ENCODE measurements at places on chromosomes 16 and 17. TPM values are rescaled to one million over a fixed set of nuclear protein-coding genes. Genes with fewer than 3 reads are reported as not detected.

The CMTM1 gene
- 5.2 TPM for total RNA-seq

- DNase-seq: no peak
These were observed 283.7 kb downstream of the CPPED1 start for GRCh38 chr16:12519986-12520385.

The KRT222 gene
- total RNA-seq: 5.0 TPM

The PITPNC1 gene
- total RNA-seq: 41.9 TPM

DNA sequence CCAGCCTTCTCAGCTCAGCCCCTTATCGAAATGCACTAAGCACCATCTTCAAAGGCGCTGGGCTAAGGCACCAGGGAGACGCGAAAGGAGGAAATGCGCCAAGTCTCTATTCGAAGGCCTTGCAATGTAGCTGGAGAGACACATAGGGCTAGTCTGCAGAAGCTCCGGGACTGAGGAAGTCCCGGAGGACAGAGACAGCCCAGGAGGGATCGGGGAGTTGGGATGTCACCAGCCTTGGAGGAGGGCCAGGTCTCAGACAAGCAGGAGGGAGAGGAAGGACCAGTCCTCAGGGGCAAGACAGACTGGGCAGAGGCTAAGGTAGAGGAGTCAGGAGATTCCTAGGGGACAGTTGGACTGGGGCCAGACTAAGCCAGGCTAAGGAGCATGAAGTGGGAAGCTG lies 8.5 kb downstream of the C17orf100 start:
- no peak for DNase-seq

The TBC1D3C gene
- 0.22 TPM for total RNA-seq

GRCh38 chr16:7689234-7689633 lies 356.6 kb downstream of the RBFOX1 start:
- no peak for DNase-seq
